ENCODE measurements at places on chromosomes 7 and 10.

DNA sequence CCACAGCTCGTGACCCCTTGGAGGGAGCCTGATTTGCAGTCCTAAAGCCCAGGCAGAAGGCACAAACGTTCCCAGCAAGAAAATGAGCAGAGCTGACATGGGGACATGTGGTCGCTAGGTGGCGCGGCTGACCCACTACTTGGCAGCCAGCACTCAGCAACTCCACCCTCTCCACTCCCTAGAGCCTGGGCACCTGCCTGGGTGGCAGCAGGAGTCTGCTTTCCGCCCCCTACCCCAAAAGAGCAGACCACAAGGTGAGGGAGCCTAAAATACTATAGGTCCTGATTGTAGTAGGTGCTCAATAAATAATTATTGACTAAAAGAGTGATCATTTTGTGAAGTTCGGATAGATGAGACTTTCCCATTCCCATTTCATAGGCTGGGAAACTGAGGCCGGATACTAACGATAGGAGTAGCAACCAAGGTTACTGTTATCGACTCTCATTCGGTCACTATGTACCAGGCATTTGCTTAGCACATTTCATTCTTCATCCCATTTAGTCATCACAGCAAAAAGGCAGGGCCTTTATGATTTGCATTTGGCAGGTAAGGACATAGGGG is 57.4 kb downstream of the NEUROG3 start:
- DNase-seq, result peak; percentile 41

GRCh38 chr7:33156441-33156840 is 27.1 kb downstream of the BBS9 start:
- DNase-seq, result no peak

DNA sequence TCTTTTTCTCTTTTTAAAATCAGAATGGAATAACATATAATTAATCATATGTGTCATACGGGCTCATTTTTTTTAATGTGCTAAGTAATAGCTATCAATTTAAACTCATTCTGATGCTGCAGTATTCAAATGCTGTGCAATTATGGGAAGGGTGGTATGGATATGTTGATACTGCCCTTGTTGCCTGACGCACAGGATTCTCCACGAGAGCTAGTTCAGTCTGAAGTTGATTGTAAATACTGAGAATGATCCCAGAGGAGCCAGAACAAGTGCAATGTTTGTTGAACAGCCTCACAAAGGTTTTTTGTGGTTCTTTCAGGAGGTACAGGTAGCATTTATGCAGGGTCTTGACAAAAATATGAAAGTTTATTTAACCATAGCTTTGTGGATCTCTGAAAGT is 13.4 kb downstream of the NPY start:
- DNase-seq, result no peak

DNA sequence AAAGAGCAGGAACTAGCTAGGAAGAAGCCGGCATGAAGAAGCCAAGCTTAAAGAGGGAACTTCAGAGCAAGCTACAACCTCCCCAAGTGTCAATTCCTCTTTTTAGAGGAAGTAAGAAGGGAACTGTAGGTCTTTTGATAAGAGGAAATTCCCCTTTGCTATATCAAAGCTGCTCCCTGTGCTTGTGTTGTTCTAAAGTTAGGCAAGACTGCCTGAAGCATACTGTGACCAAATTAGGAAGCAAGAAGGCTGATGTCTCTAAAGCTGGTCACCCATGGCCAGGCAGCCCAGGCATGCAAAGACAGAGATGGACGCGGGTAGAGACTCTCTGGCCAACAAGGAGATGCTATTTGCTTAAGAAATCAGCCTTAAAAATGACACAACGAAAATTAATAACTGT is 87.9 kb downstream of the RNF216 start:
- no peak for DNase-seq

GRCh38 chr7:113639221-113639620 is 279.6 kb downstream of the PPP1R3A start:
- no peak for DNase-seq

- DNase-seq, result no peak
Measured at GRCh38 chr7:99693427-99694200, 13.8 kb upstream of the CYP3A5 start.

DNA sequence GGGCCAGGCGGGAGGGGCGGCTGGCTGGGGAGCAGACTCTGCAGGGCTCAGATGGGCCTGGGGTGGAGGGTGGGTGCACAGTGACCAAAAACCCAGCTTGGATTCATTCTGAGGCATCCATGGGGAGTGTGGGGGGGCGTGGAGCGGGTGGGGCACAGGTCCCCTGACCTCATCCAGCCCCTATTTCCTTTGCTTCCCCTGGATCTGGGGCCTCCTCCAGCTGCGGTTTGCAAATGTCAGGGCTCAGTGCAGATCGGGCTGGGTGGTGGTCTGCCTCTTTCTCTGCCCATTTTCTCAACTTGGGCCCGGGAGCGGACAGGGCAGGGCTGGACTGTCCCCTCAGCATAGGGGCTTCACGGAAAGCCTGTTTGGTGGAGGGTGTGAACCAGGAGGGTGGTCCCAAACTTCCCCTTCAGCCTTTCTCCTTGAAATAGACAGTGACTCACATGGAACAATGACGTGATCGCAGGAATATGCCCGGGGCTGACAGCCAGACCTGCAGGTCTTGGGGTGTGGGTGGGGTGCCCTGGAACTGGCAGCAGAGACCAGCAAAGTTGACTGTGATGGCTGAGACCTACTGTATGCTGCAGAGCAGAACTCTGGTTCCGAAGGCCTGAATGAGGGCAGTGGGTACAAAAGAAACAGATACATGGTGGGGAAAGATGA is 72.9 kb upstream of the PODXL start:
- DNase-seq, result no peak

DNA sequence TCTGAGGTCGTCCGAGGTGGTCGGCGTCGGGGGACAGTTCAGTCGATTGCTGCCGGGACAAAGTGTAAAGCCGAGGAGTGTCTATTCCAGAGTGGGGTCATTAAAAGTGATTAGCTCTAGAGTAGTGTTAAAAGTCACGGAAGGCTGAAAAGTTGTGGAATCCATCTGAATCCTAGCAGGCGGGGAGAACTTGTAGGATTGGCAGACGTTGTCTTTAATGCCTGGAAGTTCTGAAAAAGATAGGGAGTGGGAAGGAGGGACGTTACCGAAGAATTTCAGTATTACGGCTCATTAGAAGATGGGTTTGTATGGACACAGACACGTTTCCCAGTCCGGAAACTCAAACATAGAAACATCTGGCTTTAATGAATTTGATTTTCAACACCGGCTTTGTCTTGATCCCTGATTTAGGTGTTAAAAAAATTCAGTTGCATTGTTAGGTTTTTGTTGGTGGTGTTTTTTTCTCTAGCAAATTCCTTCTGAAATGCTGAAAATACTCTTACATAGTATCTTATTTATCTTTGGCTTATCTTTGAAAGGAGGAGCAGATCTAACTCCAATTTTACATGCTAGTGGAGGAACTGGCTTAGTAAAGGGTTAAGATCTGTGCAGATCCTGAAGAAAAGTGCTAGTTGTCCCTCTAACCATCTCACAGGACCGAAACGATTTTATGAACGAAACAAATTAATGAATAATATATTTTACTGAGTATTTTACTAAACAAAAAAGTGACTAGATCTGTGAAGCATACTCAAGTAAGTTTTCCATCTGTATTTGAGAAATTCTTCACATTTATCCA is 900 bp downstream of the MKLN1 start:
- no peak for DNase-seq

DNA sequence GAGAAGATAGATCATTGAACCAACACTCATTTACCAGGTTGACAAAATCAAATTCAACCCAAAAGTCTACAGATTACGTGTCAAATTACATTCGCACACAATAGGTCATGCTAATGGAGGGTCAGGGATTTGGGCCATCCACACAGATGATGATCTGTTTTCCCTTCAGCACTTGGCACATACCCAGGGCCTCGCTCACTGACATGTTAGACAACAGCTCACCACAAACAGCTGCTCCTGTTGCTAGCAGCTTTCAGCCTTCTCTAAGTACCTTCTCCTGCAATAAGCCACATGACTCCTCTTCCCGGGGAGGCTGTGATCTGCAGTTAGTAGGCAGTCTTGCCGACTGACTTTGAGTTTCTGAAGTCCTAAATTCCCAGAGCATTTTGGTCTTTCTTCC is 18.4 kb downstream of the NKX2-3 start:
- DNase-seq, result peak; percentile 73

DNA sequence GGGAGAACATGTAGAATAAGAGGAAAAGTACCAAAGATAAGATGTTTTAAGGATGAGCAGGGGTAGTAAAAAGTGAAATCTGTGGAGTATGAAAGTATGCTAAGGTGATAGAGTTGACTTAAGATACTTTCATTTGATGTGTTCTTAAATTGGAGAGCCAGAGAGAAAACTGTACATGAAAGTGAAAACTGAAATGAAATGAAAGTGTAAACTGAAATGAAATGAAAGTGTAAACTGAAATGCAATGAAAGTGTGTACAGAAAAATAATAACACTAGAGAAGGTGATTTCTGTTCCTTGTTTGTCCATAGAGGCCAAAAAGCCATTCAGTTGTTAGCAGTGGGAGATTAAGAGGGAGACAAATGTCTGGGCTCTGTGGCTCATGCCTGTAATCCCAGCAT is 17.5 kb downstream of the AHR start:
- DNase-seq, result no peak

DNA sequence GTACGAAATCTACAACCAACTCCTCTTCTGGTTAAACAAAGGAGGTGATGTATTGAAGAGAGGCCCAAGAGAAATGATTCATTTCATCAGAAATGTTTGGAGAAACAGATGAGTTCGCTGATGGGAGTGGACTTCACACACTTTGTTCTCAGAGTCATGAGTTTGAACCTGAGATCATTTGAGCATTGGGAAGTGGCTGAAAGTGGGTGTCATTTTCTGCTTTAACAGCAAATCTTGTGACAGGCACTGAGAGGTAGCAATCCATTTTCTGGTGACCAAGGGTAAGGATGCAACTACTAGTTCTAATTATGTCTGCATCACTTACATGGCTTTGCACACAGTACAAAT is 51.4 kb downstream of the RBM20 start:
- no peak for DNase-seq

DNA sequence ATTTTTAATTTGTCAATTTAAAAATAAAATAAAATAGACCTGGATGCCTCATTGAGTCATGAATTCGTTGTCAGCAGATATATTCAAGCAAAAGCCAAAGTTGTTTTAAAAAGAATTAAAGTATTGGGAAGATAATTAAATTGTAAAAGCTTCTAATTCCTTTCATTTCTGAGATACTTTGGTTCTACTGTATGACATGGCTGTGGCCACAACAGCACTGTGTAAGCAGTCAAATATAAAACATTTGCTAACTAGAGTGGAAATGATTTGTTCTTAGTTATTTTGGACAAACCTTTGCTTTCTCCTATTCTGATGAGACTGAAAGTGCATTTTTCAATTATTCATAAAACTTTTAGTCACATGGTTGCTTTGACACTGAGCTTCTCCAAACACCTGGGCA is 143.6 kb upstream of the FAM13C start:
- no peak for DNase-seq

DNA sequence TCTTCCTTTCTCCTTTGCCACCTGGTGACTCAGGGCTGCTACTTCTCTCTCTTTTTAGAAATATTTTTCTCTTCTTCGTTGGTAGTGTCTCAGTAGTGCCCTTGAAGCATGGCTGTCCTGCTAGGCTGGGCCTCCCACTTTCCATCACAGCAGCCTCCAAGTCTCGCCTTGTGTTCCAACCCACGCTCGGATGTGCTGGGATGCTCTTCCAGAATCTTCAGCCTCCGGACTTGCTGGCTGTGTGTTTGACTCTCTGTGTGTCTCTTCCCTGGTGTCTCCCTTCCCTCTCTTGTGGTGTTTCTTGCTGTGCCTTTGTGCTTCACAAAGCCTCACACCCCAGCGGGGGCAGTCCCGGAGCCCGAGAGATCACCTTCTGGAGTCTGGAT is 100.5 kb downstream of the INPP5A start:
- no peak for DNase-seq

GRCh38 chr10:132512693-132513345 is 24.8 kb upstream of the INPP5A start:
- no peak for DNase-seq

DNA sequence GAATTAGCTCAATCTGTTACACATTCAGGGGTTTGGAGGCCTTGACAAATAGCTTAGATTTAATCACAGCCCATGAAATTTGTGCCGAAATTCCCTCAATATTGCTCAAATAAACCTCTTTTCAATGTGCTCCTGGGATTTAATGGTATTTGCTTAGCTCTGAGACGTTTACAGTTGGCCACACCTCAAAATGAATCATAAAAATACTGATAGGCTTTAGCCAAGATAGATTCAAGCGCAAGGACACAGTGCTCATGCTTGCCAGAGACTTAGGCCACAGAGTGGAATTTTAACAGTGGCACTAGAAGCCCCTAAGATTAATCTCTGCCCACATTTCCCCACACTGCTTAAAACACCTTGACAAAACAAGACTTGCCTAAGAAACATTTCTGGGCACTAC is 2.3 kb upstream of the SEMA3C start:
- no peak for DNase-seq
